ENCODE measurements at places on chromosomes 6 and 20. TPM values are rescaled to one million over a fixed set of nuclear protein-coding genes. Genes with fewer than 3 reads are reported as not detected.

GRCh38 chr6:11177271-11177670 lies 55.2 kb downstream of the NEDD9 start:
- DNase-seq: no peak

The PROKR2 gene
- total RNA-seq: not detected

- no peak for DNase-seq
Measured at GRCh38 chr20:50758992-50759391, 27.6 kb downstream of the PARD6B start.

GRCh38 chr6:137349856-137350830 lies 131.0 kb upstream of the IFNGR1 start:
- DNase-seq: peak; percentile 40

- no peak for DNase-seq
Measured at GRCh38 chr20:17594443-17594842, 24.6 kb downstream of the DSTN start.

DNA sequence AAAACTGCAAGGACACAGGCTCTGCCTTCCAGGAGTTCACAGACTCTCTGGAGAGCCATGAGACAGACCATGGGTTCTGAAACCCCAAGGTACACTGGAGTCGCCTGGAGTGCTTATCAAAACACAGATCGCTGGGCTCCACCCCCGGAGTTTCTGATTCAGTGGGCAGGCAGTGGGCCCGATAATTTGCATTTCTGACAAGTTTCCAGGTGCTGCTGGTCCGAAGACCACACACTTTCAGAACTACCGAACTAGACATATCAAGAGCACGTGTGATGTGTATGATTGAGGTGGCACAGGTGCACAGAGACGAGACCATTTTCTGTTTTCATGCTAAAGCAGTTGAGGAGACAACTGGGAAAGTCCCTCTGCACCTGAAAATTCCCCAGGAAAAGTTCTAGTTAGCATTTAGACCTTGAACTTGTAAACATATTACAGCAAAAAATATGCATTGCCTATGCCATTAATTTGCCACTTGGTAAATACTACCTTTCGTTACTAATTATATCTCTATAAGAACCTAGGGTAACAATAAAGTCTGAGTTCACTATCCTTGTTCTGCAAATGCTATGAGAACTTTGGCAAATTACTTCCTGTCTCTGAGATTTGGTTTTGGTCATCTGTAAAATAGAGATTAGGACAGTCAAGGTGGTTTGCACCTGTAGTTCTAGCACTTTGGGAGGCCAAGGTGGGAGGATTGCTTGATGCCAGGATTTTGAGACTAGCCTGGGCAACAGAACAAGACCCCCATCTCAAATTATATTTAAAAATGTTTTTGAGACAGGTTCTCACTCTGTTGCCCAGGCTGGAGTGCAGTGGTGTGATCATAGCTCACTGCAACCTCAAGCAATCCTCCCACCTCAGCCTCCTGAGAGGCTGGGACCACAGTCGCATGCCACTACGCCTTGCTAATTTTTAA lies 14.3 kb upstream of the PIM1 start:
- DNase-seq: no peak

The CDC5L gene
- total RNA-seq: 45.2 TPM

GRCh38 chr6:150492507-150492906 lies 107.2 kb upstream of the PLEKHG1 start:
- DNase-seq: peak; percentile 40

All from SJCRH30 (cell line).